ENCODE measurements at places on chromosomes 5 and 9. TPM values are rescaled to one million over a fixed set of nuclear protein-coding genes. Genes with fewer than 3 reads are reported as not detected.

CACNA1B gene
- total RNA-seq: 1.4 TPM

EIF4E1B gene
- not detected for total RNA-seq

ARL10 gene
- total RNA-seq: 14.1 TPM

PROB1 gene
- 0.27 TPM for total RNA-seq

C9 gene
- not detected for total RNA-seq

PKD2L2 gene
- total RNA-seq: not detected

CDKN2A gene
- total RNA-seq: 6.1 TPM

SLC4A9 gene
- not detected for total RNA-seq

TLX3 gene
- not detected for total RNA-seq

MARCOL gene
- total RNA-seq: 1.8 TPM

- DNase-seq: no peak
These were observed 403.0 kb downstream of the GADD45G start for GRCh38 chr9:90007516-90008440.

- no peak for DNase-seq
These were observed 11.1 kb downstream of the PWWP2A start for GRCh38 chr5:160108124-160108523.

DNA sequence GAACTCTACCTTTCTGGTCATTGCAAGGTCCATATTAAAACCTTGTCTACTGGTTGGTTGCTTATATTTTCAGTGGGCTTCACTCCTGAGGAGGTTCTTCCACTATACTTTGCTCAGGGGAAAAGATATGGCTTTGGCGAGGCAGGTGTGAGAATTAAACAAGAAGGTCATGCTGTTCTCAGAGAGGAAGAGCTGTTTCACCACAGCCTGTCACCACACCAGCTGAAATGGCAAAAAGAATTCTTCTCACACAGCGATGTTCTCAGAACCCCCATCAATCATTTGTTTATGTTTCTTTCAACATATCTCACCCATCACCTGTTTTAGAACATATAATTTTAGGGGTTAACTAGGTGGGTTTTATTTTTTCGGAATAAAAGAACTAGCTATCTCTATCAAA is 38.6 kb downstream of the CAPSL start:
- DNase-seq: no peak

GRCh38 chr5:88398316-88398715 is 129.7 kb upstream of the TMEM161B start:
- DNase-seq: no peak

- no peak for DNase-seq
These were observed 408.5 kb downstream of the TMEM38B start for GRCh38 chr9:106102821-106103220.

DNA sequence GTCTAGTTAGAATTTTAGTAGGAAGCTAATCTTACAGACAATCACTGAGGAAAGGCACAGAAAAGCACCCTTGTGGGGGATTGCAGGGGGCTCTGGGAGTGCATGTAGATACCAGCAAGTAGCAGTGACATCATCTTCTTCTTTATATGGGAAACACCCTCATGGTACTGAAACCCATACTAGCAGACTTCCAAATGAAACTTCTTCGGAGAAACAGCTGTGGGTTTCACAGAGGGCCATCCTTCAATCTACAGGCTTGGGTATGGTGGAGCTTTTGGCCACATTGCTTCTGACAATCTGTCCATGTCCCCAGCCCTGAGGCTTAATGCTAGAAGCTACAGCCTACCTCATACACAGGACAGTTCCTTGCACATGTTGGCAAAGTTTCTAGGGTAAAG is 165.2 kb upstream of the NFIB start:
- no peak for DNase-seq

GRCh38 chr5:38286002-38286401 is 27.6 kb downstream of the EGFLAM start:
- no peak for DNase-seq

GRCh38 chr9:102767076-102767475 is 228.1 kb upstream of the CYLC2 start:
- no peak for DNase-seq

GRCh38 chr5:32261198-32261597 is 51.5 kb downstream of the MTMR12 start:
- DNase-seq: no peak

GRCh38 chr9:6123416-6123815 is 92.2 kb upstream of the IL33 start:
- DNase-seq: no peak

DNA sequence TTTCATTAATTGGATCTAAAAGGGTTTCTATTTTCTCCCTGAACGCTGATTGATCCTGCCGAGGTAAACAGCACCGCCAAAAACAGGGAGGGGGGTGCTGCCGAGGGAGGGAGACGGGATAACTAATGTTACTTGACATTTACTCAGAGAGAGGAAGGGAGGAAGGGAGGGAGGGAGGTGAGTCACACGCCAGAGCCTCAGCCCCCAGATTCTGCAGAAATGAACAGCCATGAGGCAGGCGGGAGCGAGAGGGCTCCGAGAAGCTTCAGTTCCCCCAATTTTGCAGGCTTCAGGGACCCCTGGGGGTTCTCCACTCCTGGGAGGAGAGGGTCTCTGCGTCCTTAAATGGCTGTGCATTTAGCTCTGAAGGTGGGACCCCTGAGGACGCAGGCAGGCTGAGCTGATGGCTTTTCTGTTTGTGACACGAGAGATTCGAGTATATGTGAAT is 59.1 kb upstream of the IER5L start:
- no peak for DNase-seq

GRCh38 chr9:27088981-27089380 is 20.0 kb upstream of the TEK start:
- no peak for DNase-seq

- no peak for DNase-seq
These were observed 397.7 kb downstream of the TMEM38B start for GRCh38 chr9:106092083-106092482.

GRCh38 chr5:149211566-149211965 is 60.1 kb upstream of the AFAP1L1 start:
- DNase-seq: no peak

- DNase-seq: no peak
These were observed 18.0 kb downstream of the GABBR2 start for GRCh38 chr9:98690686-98691085.

GRCh38 chr9:96818533-96818932 is 35.8 kb downstream of the ZNF782 start:
- DNase-seq: no peak

GRCh38 chr5:178532666-178533065 is 57.5 kb downstream of the COL23A1 start:
- no peak for DNase-seq

DNA sequence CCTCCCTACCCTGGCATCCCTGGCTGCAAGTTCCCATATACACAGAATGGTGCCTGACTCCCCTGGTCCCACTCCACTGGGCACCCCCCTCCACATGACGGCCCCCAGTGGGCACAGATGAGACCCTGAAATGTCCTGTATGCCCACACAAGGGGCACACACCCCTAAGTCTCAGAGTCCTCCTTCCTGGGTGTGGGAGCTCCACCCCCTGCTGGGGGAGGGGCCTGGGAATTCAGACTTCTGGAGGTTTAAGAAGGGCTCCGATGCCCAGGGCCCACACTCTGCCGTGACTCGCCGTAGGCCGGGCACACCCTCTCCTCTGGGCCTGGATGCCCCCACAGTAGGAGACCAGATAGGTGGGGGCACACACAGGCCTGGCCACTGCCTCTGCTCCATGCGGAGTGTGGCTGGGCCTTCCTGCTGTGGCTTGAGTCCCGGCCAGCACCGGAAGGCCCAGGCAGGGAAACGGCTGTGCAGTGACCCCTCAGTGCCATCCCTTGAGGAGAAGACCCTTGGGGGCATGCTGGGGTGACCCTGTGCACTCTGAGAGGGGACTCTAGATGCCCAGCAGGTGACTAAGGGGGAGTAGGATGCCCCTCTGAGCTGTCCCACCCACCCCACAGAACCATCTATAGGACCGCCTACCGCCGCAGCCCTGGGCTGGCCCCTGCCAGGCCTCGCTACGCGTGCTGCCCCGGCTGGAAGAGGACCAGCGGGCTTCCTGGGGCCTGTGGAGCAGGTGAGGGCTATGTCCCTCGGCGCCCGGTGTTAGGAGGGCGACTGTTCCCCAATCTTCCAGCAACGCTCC is 6.5 kb downstream of the EGFL7 start:
- DNase-seq: no peak

DNA sequence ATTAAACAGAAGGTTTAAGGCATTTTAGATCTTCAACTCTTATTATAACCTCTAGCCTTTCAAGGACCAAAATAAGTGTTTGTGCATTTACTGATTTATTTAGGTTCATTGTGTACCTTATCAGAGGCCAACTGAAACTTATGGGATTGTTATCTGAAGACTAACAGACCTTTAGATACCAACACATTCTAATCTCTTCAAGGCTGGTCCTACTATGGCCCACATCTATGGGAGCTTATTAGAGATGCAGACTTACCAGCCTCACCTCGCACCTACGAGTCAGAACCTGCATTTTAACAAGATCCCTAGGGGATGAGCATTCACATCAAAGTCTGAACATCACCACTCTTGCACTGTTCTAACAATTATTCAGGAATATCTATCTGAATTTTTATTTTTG is 1.9 kb downstream of the IARS1 start:
- no peak for DNase-seq

DNA sequence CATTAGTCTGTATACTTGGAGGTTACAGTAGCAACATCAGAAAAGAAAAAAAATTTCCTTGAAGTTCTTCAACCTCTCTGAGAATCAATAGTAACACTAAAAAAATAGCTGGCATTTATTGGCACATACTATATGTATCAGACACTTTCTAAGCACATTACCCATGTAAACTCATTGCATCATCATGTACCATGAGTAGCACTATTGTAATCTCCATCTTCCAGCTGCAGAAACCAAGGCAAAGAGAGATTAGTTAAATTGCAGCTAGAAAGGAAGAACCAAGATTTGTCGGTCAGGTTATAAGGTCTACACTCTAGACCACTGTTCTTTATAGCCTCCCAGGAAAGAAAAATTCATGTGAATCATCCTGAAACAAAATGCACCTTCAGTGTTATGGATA is 31.4 kb upstream of the RAB3C start:
- no peak for DNase-seq

GRCh38 chr5:145502906-145503305 is 332.2 kb downstream of the PRELID2 start:
- no peak for DNase-seq

- no peak for DNase-seq
These were observed 374.0 kb downstream of the ZNF608 start for GRCh38 chr5:124372457-124372856.

DNA sequence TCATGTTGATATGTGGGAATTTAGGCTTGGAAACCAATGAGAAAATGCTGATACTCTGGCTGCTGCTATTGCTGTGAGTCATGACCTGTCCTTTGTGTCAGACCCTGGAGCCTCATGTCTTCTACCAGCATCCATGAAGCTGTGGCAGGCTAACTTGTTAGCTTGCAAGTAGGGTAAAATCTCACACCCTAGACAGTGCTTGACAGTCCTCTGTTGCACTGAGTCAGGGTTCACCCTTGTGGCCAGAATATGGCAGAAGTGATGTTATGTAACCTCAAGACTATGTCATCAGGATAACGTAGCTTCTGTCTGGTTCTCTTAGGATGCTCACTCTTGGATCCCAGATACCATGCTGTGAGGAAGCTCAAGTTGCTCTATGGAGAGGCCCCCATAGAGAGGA is 110.8 kb downstream of the LHX2 start:
- DNase-seq: no peak

- DNase-seq: peak; percentile 74
These were observed 26.2 kb upstream of the LMX1B start for GRCh38 chr9:126587187-126588185.

GRCh38 chr5:13359344-13359743 is 585.1 kb downstream of the DNAH5 start:
- no peak for DNase-seq

DNA sequence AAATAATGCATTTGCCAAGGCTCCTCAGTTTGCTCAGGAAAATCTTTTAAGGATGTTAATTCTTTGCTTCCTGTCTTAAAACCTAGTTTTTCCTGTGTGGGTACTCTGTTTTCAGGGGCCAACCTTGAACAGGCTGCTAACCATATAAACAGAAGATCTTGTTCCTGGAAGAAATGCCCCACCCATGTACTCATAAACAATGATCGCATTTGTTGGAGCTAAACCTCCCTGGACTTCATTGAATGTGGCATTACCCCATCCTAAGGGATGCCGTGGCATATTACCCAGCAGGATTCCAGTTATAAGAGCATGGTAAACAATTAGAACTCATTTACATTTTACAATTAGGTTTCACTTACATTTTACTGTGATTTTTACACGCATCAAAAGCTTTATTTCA is 436.0 kb downstream of the ZNF608 start:
- DNase-seq: no peak

DNA sequence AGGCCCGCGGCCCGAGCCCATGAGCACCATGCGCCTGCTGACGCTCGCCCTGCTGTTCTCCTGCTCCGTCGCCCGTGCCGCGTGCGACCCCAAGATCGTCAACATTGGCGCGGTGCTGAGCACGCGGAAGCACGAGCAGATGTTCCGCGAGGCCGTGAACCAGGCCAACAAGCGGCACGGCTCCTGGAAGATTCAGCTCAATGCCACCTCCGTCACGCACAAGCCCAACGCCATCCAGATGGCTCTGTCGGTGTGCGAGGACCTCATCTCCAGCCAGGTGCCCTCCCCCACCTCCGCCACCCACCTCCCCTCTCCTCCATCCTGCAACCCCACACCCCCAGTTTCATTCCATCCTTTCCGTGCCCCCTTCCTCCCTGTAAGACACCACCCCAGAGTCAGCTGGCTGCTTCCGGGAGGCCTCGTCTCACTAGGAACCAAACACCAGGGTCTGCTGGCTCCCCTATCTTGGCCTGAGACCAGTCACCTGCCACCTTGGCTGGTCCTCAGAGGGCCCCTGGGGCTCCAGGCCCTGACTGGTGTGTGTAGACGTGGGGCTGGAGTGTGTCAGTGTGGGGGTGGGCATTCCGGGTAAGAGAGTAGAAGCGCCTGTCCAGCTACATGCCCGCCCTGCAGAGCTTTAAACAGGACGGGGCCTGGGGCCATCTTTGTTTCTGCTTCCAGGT is 655 bp downstream of the GRIN1 start:
- DNase-seq: no peak

GRCh38 chr5:6767481-6768063 is 54.3 kb downstream of the TENT4A start:
- no peak for DNase-seq

Data from sigmoid colon (tissue), 7 donors.